Stimulated activated CD8-positive, alpha-beta memory T cell treated with anti-CD3 and anti-CD28 coated beads, Interleukin-2, amount 100 ng/mL, for 48 hours (primary cell): ENCODE measurements at places on chromosomes 2 and 18.

DNA sequence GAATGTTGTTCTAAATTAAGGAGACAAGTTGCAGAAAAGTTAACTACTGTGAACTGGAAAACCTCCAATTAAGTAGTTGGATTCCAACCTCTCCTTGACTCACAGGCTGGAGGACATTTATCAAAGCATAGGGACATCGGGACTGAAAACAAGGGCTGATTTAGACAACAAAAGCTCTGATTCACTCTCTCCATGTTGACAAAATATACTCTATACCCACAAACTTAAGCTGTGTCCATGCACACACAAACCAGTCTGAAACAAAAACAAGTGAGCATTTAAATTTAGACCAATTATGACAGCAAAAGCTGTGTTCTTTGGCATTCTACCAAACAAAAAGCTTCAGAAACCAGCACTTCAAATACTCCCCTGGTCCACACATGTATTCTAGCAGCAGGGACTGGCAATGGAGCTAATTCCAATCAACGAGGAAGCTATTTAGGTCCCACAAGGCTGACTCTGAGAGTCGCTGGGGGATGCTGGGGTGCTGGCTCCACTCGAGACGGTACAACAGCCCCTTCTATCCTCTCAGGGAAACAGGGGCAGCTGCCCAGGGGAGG is 71.4 kb downstream of the NXPH2 start:
- no peak for DNase-seq

DNA sequence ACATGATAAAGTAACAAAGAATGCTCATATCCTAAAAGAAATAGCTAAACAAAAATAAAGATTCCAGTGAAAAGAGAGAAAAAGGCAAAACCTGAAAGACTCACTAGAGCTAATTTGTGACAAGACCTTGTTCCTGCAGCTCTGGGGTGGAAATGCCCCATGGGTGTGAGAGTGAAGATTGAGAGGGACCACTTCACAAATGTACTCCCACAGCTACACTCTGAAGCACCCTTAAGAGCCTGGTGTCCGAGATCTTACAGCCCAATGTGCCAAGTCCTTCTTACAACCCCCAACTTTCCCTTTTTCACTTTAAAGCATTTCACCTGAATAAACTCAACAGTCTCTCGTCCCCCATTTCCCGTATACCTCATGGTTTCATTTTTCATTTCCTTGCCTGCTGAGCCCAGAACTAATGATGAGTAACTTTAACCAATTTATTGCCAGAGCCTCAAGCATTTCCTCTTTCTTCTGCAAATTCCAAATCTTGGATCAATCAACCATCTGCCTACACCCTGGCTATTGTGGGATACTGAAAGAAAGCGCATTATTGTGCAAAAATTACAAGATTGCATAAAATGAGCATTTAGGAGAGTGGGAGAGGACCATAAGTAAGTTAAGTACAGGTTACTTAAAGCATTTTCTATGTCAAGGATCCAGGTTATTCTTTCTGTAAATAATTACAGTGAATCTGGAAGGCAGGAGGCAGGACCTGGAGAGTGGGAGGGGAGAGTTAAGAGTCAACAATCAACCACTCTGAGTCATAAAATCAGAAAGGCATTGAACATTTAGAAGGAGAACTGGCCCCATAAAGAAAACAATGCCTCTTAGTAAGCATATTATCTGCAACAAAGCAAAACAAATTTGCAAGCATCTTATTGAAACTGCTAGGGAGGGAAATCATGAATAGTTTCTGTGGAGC is 804.4 kb upstream of the CELF4 start:
- DNase-seq: no peak

DNA sequence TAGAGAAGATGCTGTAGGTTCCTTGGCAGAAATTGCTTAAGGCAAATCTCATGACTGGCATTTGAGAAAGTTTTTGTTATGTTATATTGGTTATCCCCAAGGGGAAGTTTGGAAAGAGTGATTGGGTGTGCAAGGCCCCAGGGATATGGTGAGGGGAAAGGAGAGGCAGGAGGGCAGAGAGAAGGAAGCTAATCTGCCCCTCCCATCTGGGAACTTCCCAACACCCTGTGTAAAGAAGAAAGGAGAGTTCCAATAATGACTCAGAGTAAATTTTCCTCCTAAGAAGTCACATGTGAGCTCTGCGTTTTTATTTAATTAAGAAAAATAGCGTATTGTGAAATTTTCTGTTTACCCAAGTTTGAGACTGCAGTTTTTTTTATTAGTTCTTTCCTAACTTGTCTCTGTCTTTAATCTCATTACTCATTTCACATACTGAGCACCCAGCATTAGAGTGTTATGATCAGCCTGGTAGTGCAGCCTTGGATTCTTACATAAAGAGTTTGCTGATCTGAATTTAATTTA is 3.1 kb upstream of the KYNU start:
- no peak for DNase-seq

DNA sequence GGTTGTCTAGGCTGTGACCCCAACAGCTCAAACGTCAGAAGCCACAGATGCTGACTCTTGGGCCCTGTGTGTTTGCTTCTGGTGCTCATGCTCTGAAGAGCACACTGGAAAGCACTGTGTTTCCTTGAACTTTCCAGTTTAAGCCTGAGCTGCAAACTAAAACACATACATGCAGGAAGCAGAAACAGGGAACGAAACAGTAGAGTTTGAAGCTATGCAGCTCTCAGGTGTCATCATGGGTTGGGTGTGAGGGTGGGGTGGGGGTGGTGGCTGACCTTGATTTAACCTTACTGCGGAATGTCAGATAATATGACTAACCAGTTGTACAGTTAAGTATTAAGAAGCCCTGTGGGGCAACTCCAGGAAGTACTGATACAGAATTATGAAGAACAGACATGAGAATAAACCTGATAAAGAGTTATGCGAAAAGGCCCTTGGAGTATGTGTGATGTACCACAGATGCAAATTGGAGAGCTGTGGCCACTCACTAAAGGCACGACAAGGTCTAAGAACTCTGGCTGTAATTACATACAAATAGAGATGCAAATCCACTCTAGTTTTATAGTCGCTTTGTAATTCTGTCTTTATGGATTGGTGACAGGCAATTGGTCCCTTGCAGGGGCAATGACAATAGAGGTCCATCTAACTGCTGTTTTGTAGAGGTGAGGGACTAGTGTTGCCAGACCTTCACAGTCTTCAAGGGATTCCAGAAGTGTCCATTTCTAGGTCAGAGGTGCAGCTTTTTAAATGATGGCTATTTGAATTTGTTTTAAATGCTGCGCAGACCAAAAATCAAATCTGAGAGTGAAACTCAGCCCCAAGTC is 273.1 kb downstream of the NAPG start:
- no peak for DNase-seq

GRCh38 chr2:200860092-200860795 is 4.2 kb downstream of the CLK1 start:
- no peak for DNase-seq

DNA sequence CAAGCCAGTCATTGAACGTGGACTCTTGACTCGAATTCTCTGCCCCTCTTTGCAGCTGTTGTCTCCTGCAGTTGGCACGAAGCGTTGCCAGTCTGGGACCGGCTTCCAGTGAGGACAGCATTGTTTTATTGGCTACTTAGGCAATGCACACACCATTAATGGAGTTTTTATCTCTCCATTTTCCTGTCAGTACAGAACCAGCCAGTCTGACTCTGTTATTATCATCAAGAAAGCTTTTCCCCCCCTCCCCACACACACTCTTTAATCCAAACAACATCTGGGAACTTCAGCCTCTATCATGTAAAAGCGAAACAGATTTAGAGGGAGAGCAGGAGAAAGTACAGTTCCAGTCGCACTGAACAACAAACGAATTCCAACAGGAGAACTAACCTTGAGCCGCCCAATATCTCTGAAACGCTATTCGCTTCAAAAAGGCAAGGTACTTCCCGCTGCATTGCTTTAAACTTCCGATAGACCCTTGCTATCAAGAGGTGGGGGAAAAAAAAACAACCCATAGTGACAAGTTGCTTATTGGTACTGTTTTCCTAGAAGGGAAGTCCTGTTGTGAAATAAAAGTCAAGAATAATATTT is 38.2 kb downstream of the ACVR1 start:
- DNase-seq: no peak

- DNase-seq: no peak
Measured at GRCh38 chr2:240192661-240193060, 52.2 kb upstream of the OTOS start.

DNA sequence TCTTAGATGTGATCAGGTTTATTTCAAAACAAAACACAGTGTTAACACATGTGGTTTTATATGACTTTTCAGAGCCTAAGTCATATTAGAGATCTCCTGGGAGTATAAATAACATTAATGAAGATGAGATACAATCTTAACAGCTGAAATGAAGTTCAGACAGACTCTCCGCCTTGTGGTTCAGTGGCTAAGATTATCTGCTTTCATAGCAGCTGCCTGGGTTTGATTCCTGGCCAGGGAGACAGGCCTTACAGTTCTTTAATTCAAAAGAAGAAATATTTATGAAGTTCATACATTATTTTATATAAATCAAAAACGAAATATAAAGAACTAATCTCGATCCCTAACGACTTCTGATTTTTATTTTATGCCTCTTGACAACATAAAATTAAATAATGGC is 35.2 kb upstream of the TTC32 start:
- DNase-seq: no peak

GRCh38 chr2:7588295-7588694 is 671.1 kb downstream of the RNF144A start:
- no peak for DNase-seq

- DNase-seq: no peak
Measured at GRCh38 chr2:101850991-101851390, 140.8 kb upstream of the IL1R2 start.

GRCh38 chr2:67485431-67485830 is 88.3 kb downstream of the ETAA1 start:
- DNase-seq: no peak

DNA sequence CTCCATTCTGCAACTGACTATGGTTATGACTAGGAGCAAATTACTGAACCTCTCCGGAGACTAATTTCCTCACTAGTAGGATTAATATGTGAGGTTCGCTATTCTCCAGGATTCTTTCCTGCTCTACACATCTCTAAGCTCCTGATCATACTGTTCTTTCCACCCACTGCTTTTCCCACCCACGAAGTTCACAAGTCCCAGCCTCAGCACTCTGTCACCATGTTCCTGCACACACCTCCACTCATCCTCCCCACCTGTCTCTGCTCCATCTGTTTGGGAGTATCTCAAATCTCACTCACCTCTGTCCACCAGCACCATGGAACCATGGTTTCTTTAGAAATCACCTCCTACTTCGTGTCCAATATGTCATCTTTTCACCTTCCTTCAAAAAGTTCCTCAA is 185.3 kb downstream of the LRATD1 start:
- DNase-seq: no peak

DNA sequence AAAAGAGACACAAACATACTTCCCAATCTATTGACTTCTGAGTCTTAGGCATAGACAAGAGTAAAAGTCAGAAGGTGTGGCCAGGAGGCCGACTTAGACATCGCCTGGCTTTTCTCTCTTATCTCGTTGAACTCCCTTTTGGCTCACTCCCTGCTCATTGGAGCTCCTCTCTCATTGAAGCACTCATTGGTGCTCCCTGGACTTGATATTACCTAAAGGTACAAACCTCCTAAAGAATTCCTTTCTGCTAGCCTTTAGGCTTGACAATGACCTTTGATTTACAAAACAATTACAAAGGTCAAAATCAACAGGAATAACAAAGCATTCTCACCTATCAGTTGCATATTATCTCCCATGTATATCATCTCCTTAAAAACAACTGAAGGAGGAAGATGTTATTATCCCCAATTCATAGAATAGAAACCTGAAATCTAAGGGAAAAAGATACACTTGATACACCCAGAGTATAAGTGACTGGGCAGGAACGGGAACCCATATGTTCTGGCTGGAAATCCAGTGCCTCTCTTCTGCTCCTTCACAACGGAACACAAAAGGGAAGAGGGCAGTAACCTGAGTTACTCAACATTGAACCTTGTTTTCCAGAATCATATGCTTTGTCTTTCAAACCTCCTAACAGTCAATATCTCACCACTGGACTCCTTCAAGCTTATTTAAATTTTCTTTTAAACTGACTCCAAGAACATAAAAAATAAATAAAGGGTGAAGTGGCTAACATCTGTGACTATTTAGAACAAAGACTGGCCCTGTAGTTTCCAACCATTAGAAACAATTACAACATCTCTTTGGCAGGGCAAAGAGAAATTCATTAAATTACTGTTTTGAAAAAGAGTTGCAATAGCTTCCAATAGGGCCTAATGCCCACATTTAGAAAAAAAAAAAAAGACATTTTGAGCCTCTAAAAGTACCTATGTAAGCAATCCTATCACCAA is 1247.9 kb downstream of the LRP1B start:
- DNase-seq: no peak

- DNase-seq: no peak
Measured at GRCh38 chr2:42962508-42962953, 170.1 kb upstream of the HAAO start.

GRCh38 chr2:233513953-233514655 is 52.5 kb downstream of the USP40 start:
- DNase-seq: no peak

DNA sequence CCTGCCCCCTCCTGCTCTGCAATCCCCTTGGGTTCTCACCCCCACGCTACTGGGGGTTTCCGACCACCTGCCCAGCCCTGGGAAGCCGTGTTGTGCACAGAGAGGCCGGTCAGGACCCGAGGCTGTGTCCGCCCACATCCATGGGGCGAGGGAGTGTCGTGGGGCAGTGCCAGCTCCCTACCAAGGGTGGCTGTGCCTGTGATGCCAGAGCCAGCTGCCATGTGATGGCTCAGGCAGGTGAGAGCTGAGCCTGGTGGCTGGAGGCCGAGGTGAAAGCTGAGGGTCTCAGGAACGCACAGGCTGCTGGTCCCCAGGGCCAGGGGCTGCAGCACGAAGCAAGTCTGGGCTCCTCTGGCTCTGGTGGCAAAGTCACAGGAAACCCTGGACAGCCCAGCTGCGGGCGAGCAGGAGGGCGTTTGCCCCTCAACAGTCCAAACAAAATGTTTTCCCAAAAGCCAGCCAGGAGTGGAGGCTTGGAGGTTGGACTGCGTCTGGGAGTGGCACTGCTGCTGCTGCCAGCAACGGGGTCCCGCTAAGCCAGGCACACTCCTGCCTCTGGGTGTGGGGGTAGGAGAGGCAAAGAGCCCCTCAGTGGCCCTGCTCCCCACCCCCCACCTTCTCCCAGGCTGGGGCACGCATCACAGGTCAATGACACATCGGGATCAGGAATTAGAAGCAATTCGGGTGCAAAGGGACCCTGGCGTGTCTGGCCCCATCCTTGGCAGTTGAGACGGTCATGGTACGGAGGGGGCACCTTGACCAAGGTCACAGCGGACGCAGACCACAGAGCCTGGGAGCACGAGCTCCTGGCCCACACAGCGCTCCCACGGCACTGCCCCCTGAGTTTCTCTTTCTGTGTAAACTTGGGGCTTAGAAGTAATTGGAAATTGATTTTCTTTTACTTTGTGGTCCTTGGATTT is 72.4 kb upstream of the GPC1 start:
- DNase-seq: no peak
